ENCODE measurements at places on chromosomes 5 and 9. TPM values are rescaled to one million over a fixed set of nuclear protein-coding genes. Genes with fewer than 3 reads are reported as not detected.

GRCh38 chr5:154815684-154816247 lies 34.6 kb downstream of the FAXDC2 start:
- DNase-seq: no peak

The SH3GL2 gene
- total RNA-seq: 0.43 TPM

- DNase-seq: no peak
Measured at GRCh38 chr5:72477176-72477575, 30.0 kb downstream of the ZNF366 start.

DNA sequence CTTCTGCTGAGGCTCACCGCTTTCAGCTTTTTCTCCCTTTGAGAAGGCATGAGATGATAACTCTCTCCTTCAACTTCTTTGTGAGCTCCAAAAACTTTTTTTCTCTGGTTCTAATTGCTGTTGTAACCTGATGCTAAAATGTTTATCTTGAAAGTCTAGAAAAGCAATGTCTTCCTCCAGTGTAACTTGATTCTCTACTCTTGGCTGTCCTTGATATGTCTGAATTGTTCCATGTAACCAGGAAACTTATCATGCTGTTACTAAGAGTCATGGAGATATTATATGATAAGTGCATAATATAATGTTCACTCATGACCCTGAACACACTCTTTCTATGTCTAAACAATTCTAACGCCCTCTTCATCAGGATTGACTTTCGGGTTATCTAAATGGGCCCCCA lies 128.0 kb upstream of the ABCA1 start:
- DNase-seq: peak; percentile 57

The WNK2 gene
- total RNA-seq: not detected

DNA sequence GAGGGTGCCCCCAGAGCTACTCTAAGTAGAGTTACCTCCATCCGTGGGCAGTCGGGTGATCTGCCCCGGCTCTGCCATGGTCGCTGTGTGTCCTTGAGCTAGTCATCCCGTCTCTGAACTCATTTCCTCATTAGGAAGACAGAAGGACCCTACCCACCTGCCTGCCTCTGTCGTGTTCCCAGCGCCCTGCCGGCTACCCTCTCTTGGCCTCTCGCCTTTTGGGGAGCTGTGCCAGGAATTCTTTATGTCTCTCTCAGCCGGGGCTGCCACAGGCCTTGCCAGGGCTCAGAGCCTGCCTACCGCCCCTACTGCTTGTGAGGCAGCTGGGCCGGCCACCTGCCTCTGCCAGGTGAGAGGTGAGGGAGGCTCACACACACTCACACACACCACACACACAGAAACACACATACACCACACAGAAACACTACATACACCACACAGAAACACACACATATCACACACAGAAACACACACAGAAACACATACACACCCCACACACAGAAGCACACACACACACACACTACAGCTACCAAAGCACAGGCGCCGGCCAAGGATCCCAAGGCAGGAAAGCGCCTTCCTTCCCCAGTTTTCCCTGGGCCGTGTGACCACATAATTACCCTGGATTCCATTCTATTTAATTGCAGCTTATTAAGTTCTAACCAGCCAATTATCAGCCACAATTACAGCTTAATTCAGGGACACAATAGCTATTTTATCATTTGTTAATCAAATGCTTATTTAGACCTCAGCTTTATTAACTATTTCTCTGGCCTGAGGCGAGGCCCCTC lies 41.7 kb downstream of the UNC5A start:
- no peak for DNase-seq

- no peak for DNase-seq
Measured at GRCh38 chr5:110038297-110038997, 348.7 kb downstream of the MAN2A1 start.

GRCh38 chr9:107316795-107317661 lies 33.9 kb downstream of the RAD23B start:
- no peak for DNase-seq

DNA sequence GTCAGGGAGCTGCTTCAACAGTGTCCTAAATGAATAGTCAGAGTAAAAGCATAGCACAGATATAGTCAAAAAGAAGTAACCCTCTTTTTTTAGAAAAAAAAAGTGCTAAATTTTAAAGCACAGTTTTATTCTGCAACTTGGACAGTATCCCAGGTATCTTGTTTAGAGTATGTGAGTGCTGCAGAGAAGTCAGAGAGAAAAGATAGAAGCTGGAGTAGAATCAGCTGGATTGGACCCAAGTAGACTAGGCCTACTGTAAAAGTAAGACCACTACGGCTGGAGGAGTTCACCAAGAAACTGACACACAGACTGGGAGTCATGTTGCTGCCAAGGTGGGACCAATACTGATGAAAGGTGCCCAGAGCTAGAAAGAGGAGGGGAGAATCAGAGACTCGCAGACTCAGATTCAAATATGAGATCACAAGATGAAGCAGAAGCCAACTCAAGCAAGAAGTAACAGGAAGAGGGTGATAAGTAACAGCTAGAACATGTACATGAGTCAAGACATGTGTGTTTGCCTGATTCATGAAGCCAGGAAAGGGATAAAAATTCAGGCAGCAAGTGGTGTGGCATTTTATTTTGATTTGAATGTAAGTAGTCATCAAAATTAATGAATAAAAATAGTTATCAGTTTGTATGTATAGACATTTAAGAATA lies 25.6 kb upstream of the TUSC1 start:
- DNase-seq: no peak

- DNase-seq: peak; percentile 47
Measured at GRCh38 chr9:86352440-86353077, 1.7 kb downstream of the TUT7 start.

DNA sequence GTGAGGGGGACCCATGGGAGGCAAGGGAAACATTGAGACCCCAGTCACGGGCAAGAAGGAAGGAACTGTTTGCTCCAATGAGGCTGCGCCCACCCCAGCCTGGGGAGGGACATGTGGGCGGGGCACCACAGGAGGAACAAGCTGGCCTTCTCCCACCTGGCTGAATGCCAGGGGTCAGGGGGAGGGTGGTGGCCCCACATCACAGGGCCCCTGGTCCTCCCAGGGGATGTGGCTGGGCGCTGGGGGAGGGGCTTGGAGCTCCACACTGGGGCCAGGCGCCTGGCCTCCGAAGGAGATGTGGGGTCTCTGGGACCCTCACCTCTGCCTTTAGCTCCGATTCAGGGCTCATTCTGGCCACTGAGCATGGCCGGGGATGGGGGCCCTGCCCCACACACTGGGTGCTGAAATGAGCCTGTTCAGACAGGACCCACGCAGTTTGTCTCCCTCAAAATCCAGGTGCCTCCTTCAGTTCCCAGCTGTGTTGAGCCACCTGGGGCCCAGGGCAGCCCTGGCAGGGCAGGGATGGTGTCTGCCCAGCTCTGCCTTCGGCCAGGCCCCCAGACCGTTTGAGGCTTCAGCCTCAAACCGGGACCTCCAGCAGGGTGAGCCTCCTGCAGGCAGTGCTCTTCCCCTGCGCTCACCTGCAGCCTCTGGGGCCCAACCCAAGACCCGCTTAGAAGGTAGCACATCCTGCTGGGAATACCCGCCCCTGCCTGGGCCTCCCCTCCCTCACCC lies 33.2 kb upstream of the NOTCH1 start:
- no peak for DNase-seq

The NPDC1 gene
- 6.4 TPM for total RNA-seq

DNA sequence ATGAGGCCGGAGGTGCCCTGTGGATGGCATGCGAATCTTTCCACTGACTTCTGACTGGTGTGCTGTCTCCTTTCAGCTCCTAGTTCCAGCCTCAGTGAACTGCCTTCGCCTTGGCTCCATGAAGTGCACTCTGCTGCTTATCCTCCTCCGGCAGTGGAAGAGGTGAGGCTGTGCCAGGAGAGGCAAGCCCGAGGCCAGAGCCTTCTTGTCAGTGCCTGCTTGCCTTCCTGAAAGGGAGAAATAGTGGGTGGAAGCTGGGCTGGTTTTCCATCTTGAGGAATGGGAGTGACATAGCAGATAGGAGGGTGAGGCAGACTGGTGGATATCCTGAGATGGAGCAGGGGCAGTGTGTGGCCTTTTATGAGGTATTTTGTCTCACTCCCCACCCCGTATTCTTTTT lies 29.7 kb downstream of the SH3GLB2 start:
- DNase-seq: no peak

DNA sequence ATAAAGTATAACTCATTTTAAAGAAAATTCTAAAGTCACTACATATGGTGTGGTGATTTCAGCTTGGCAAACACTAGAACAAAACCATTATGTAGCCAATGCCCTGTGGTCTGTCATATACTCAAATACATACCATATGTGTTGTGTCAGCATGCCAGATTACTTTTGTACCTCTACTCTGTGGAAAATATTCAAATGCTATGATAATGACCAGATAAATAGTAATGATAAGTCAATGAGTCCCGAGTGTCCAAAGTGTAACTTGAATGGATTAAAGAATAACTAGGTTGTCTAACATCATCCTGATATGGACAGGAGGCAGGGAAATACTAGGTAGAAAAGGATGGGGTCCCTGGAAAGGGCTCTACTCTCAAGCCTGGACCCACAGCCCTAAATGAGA lies 58.0 kb upstream of the IL6ST start:
- no peak for DNase-seq

DNA sequence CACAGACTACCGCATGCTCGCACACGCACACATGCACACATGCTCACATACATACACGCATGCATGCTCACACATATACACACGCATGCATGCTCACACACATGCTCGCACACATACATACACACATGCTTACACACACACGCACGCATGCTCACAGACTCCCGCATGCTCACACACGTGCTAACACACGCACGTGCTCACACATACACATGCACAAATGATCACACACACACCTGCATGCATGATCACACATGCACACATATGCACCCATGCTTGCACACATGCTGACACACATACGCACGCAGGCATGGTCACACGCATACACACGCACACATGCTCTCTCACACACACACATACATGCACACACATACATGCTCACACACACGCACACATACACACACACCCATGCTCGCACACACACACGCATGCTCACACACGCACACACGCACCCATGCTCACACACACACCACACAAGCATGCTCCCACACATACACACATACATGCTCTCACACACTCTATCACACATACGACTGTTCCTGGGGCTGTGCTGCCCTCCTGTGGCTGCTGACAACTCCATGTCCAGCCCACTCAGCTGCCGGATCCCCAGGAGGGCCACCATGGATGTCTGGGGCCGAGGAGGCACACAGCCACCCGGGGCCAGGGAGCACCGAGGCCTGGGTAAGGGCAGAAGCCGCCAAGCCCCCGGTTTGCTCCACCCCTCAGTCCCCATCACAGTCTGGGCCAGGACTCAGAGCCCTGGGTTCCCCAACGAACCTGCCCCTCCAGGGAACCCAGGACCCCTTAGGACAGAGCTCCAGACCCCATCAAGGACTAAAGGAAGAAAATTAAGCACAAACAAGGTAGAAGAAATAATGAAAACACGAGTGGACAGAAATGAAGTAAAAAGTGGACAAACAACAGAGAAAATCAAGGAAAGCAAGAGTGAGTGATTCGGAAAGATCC lies 31.4 kb upstream of the EGFL7 start:
- peak; percentile 79 for DNase-seq

The ANKRD34B gene
- total RNA-seq: not detected

GRCh38 chr5:149872351-149873040 lies 72.1 kb downstream of the PDE6A start:
- no peak for DNase-seq

DNA sequence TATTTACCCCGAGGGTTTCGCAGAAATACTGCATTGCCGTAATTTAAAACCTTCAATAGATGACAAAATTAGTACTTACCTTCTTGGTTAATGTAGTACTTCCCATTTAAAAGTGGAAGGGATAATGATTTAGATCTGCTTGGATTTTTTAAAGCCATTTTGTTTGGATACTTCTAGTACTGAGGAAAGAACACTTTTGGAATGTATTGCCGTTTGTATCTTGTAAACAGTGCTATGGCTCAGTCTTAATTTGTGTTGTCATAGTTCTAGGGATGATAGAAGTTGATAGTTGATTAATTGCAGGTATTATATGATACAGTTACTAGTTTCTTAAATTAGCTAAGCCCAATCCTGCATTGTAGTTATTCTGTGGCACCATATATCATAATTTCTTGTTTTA lies 33.1 kb downstream of the TNPO1 start:
- peak; percentile 51 for DNase-seq

DNA sequence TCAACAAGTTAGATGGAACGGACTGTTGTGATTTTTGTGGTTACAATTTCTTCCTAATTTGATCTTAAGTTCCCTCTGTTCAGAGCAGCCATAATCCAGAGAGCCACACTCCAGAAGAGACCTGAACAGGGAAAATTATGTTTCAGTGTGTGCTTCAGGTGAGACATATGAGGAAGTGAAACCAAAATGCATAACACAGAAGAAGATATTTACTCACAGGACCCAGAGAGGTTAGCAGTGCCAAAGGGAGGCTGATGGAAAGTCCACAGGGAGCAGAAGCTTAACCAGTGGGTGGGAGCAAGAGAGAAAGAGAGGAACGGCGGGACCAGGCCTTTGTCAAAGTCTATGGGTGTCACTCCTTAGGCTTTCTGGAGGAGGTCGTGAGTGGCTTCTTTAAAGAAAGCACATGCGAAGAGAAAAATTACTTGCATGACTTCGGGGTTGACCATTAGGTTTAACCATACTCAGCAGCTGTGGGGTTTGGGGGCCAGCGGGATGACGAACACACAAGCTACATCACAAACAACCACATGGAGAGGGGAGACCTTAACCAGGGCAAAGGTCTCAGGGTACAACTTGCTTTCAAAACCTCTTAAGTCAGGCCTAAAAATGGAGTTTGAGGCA lies 141.4 kb downstream of the MED10 start:
- DNase-seq: no peak

DNA sequence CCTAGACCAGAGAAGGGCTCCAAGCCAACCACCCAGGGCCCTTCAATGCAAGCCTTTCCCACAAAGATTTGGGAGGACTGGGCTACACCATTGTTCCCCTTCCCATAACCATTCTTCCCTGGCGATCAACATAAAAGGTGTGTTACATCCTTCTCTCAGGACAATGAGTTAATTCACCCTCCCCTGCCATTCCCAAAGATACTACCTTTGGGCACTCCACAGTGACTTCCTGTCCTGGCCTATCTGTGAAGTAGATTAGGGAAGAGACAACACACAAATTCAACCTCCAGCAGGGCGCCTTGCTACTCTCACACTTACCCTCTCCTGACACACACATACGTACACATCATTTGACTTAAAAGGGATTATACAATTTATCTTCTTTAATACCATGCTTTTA lies 23.2 kb upstream of the IL17B start:
- no peak for DNase-seq

All from fibroblast of villous mesenchyme (primary cell).